ENCODE measurements at places on chromosomes 12 and 14.

DNA sequence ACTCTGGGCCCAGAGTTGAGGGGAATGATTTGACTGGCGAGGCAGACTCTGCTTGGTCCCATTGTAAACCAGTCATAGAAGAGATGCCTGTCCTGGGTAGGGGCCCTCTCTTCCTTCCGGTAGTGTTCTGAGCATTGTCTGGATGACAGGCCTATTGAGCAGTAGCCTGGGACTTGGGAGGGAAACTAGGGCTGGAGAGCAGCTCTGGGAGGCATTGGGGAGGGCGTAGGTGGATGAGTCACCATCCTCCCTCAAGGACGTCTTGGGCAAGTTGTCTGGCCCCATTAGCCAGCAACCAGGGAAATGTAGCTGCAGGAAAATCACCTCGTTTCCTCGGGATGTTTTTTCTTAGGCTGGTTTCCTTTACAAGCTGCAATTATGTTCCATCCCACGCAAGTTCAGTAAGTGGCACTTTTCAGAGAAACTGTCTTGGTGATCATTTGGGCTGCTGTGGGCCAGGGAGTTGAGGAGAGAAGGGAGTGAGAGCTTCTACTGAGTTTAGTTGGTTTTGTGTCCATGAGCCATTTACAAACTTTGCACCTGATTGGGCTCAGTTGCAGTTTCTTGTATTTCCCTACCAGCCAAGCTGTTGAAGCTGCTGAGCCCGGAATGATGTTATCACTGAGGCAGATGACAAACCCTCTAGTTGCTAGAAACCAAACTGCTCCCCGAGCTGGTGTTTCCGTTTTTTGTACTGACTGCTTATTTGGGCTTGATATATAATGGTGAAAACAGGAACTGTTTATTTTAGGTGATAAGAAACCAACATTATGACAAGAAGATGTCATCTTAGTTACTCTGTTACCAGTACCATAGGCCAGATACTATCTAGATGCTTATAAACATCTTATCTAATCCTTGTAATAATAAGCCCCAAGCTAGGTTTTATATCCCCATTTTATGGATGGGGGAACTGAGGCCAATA lies 147.6 kb downstream of the CHST11 start:
- H3K36me3 ChIP-seq: no peaks in the 10 kb centered on the region
- H3K27me3 ChIP-seq: no peaks in the 10 kb centered on the region
- H3K4me3 ChIP-seq: no peak overlapping the region
- DNase-seq: peak; percentile 48

GRCh38 chr12:32322354-32322753 lies 77.0 kb upstream of the FGD4 start:
- H3K4me1 ChIP-seq: no peaks in the 10 kb centered on the region
- no peaks in the 10 kb centered on the region for H3K36me3 ChIP-seq
- H3K4me3 ChIP-seq: no peak overlapping the region

DNA sequence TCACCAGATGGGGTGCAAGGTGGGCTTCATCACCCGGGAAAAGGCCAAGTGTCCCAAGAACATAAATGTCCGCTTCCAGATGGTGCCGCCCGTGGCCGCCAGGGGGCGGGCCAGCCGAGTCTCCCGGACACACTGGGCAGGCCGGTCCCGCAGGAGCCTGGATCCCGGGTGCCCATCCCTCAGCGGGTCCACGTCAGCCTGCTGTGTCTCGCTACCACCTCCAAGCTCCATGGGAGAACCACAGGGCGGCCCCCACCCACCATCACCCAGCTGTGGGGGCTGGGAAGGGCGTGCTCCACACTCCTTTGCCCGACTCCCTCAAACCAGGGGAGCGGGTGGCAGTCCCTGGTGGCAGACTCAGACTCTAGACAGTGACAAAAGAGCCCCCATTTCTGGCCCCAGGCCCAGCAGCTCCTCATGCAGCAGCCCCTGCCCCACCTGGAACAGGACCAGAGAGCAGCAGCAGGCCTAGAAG lies 22.0 kb upstream of the NUDT14 start:
- H3K4me3 ChIP-seq: no peak overlapping the region
- no peaks in the 10 kb centered on the region for H3K36me3 ChIP-seq
- peaks cover 12% of the 10 kb centered on the region for H3K27me3 ChIP-seq

- no peaks in the 10 kb centered on the region for H3K36me3 ChIP-seq
- no peak overlapping the region for H3K27ac ChIP-seq
- H3K4me1 ChIP-seq: no peaks in the 10 kb centered on the region
- H3K27me3 ChIP-seq: no peaks in the 10 kb centered on the region
These were observed 605.5 kb upstream of the FOXG1 start for GRCh38 chr14:28161040-28161439.

DNA sequence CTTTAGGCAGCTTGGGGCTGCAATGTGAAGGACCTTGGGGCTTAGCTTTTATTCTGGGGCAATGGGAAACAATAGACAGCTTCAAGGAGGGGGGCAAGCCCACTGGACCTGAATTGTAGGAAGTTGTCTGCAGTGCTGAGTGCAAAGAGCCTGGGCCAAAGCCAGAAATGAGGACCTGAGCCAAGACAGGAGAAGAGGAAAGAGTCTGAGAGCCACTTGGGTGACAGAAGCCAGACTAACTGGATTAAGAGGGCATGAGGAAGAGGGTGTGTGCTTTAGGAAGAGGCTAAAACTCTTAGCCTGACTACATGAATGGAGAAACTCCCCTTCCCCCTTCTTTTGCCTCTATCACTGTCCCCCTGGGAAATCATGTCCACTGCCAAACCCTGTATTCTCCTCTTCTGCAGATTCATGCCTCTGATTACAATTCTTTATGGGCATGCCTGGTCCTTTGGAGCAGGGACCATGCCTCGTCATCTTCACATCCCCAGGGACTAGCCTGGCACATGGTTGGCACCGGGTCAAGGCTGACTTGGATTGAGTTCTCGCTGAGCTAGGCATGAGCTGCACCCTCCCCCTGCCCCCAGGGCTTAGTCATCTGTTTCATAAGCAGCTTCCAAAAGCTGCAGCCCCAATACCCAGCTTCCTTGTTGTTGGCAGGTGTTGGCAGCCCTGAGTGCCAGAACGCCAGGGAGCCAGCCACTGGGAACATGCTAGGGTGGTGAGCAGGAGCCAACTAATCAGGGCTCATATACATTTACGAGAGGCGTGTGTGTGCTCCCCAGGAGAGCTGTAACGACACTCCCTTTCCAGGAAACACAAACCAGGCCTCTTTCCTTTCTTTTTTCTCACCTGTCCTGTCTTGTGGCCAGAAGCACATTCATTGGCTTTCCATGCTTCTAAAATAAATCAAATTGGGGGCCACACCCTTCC lies 27.7 kb upstream of the JDP2 start:
- H3K27ac ChIP-seq: peak overlapping the region; percentile 87

- no peak for DNase-seq
- H3K27me3 ChIP-seq: no peaks in the 10 kb centered on the region
- H3K4me1 ChIP-seq: no peaks in the 10 kb centered on the region
- no peak overlapping the region for H3K4me3 ChIP-seq
- H3K27ac ChIP-seq: no peak overlapping the region
These were observed 354.4 kb downstream of the EGLN3 start for GRCh38 chr14:33596211-33597080.

- H3K36me3 ChIP-seq: no peaks in the 10 kb centered on the region
- H3K27ac ChIP-seq: peak overlapping the region; percentile 96
- no peaks in the 10 kb centered on the region for H3K27me3 ChIP-seq
- H3K4me3 ChIP-seq: no peak overlapping the region
These were observed 70.2 kb downstream of the IRF2BPL start for GRCh38 chr14:76958020-76958979.

DNA sequence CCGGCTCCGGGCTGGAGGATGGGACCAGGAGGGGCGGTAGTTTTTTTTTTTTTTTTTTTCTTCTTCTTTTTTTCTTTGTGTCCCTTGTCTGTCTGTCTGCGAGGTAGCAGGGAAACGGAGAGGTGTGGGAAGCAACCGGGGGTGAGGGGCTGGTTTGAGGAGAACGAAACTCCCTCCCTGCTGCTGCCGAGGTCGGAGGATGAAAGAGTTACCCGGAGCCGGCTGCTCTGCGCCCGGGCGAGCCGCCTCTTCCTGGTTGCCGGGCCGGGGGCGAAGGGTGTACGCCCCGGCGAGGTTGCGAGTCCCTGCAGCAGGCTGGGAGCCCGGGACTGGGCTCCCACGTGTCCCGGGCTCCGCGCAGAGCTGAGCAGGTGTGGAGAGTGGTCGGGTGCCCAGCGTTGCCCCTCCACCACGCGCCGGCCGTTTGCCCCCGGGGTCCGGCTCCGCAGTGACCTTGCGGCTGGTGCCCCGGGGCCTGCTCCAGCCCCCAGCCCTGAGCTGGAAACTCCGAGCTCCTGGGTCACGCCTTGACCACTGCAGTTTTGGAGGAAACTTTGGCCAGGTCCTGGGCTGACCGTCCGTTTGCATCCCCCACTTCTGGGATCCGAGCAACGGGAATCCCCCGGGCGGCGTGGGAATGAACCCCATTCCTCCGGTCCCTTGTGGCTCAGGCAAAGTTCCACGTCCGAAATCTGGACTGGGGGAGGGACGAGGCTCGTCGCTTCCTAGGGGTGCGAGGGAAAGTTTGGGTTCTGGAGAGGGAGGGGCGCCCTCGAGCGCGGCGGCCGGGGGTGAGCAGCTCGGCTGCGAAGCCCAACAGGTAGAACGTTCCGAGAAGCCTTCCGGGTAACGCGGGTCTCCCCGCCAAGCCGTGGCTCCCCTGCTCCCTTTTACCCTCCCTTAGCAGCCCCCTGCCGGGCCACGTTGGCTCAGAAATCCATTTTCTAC lies 1.3 kb downstream of the CHST11 start:
- H3K27me3 ChIP-seq: peaks cover 19% of the 10 kb centered on the region
- no peaks in the 10 kb centered on the region for H3K36me3 ChIP-seq
- H3K27ac ChIP-seq: peak overlapping the region; percentile 52
- peaks cover 13% of the 10 kb centered on the region for H3K4me1 ChIP-seq
- no peak for DNase-seq

- H3K4me3 ChIP-seq: no peak overlapping the region
- peaks cover 7% of the 10 kb centered on the region for H3K36me3 ChIP-seq
- H3K4me1 ChIP-seq: peaks cover 11% of the 10 kb centered on the region
- no peaks in the 10 kb centered on the region for H3K27me3 ChIP-seq
These were observed 7.5 kb downstream of the NUBPL start for GRCh38 chr14:31568671-31569070.

DNA sequence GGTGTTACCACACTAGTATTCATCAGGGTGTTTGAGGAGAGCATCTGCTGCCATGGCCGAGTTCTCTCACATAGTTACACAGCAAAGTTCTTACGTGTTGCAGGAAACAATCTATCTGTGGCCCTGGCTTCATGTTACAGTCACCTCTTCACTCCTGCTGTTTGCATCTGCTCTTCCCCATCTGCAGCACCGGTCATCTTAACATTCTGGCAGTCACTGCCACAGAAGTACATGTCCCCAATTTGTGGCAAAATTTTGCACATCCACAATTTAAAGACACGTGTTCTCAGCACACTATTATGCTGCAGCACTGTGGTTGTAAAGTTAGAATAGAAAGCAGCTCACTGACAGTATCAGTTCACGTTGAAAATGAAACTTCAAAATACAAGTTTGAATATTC lies 23.2 kb downstream of the MAPK1IP1L start:
- no peak overlapping the region for H3K4me3 ChIP-seq
- H3K27me3 ChIP-seq: no peaks in the 10 kb centered on the region
- no peak for DNase-seq
